ENCODE measurements at places on chromosomes 7 and 10.

GRCh38 chr7:106125417-106125816 is 13.3 kb upstream of the SYPL1 start:
- no peak for DNase-seq

DNA sequence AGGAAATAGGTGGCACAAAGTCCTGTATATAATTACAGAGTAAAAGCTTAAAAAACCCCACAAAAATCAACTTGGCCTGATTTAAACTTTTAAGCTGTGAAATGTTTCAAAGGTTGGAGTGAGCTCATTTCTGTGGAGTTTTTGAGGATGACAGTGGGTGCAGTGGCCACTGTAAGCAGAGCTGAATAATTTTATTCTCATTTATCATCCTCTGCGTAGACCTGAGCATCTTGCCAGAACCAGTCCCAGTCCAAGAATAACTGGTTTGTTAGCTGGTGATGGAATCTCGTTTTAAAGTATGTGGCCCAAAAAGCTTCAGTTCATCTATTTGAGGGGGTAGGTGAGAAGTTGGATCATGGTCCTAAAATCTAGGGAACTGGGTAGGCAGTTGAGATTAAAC is 4.4 kb downstream of the BMPER start:
- no peak for DNase-seq

DNA sequence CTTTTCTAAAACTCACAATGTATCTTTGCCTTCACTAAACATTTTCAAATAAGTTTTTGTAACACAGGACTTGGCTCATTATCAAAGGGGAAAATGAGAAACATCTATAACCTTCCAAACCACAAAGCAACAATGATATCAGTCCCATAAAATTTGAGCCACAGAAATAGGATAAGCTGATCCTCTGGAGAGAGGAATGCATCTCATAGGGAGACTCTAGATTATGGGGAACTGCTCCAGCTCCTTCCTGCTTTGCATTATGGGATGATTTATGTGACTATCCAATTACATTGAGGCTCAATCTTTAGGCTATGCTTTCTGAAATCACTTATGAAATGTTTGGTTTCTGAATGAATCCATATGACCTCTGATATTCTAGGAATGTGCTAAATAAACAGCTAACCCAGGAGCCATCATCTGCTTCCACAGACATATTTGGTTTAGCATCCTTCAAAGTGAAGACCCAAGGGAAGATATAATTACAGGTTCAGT is 70.4 kb downstream of the CUBN start:
- no peak for DNase-seq

- peak; percentile 31 for DNase-seq
Observed at GRCh38 chr10:117684672-117685211, 142.2 kb downstream of the EMX2 start.

GRCh38 chr7:91083855-91084644 is 180.2 kb upstream of the FZD1 start:
- no peak for DNase-seq

DNA sequence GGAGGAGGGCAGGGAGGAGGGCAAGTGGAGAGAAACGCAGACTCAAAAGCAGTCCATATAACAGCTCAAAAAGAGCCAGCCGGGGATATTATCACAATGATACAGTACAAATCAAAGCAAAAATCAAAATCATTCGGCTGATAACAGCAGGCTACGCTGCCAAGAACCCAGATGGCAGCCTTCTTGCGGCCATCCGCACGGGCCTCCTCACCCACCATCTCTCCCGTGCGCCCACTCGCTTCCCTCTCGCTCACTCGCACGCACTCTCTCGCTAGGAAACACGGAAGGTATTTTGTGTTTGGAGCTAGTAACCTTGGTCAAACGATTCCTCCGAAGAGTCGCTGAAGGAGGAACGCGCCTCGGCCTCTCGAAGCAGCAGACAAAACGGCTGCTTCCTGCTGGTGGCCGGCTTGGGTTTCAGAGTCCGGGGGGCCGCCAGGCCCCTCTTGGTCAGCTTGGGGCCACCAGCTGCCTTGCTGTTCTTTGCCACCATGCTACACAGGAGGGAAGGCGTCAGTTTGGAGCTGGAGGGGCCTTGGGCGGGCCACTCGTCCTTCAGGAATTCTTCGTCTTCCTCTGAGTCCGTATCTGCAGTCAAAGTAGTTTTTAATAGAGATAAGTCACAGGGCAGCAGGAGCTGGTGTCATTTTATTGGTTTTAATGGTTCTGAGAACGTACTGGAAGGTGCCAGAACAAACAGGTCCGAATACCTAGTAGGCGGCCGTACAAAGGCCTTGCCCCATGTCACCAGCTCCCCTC is 68.9 kb downstream of the SLC29A4 start:
- DNase-seq: no peak

GRCh38 chr7:1638215-1638661 is 31.8 kb upstream of the ELFN1 start:
- peak; percentile 33 for DNase-seq

GRCh38 chr7:157874870-157875229 is 538.0 kb downstream of the DNAJB6 start:
- DNase-seq: no peak

GRCh38 chr7:45894665-45895062 is 6.4 kb downstream of the IGFBP1 start:
- no peak for DNase-seq

DNA sequence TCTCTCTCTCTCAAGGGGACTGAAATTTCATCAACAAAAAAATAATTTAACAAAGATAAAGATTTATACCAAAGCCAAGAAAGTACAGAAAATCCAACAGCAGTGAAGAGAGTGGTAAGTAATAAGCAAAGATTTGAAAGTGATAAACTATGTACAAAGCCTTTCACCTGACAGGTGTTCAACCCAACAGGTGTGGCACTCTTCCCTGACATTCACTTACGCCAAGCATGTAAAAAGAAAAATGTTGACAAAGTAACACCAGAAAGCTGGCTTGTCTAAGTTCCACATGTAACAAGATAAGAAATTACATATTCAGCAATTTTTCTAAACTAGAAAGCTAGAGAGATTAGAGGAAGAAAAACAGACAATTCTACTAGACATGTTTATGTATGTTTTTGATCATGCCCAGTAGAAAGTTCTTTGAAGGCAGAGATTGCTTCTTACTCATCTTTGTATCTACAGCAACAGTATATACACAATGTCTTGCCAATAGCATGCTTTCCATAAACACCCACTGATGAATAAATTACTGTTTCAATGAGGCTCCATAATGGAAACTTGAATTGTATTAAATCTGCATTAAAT is 468.5 kb downstream of the PARD3 start:
- no peak for DNase-seq

- DNase-seq: peak; percentile 26
Observed at GRCh38 chr10:63265222-63265617, 132.1 kb downstream of the NRBF2 start.

- DNase-seq: no peak
Observed at GRCh38 chr10:128657548-128657947, 531.3 kb upstream of the MKI67 start.

GRCh38 chr7:20064181-20064970 is 152.8 kb downstream of the MACC1 start:
- no peak for DNase-seq

GRCh38 chr10:60524541-60524940 is 134.9 kb upstream of the ANK3 start:
- DNase-seq: no peak

DNA sequence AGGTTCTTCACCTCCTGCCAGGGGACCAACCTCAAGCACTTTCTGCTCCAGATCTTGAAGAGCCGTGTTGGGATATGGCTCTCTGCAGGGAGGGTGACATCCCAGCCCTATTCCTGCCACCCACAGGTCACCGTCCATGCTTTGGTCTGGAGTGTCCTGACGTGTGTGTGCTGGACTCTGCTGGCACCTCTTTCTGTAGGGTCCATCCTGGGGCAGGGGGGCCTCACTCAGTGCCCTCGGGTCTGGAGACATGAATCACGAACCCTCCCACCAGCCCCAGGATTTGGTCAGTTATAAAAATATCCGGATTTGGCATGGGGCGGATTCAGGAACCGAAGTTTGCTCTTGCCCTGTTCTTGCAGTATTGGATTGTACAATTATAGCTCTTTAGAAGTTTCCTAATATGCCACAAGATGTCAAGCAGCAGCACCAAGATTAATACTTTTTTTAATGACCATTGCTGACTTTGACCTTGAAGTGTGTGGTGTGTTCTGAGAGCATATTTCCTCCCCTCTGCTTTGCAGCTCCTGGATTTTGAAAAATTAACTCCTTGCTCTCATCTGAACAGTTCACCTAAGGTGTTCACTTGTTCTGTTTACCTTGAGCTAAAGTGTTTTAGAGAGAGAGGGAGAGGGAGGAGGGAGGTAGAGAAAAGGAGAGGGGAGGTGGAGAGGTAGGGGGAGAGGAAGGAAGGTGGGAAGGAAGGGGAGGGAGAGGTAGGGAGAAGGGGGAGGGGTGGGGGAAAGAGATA is 95.4 kb upstream of the SHH start:
- DNase-seq: no peak

DNA sequence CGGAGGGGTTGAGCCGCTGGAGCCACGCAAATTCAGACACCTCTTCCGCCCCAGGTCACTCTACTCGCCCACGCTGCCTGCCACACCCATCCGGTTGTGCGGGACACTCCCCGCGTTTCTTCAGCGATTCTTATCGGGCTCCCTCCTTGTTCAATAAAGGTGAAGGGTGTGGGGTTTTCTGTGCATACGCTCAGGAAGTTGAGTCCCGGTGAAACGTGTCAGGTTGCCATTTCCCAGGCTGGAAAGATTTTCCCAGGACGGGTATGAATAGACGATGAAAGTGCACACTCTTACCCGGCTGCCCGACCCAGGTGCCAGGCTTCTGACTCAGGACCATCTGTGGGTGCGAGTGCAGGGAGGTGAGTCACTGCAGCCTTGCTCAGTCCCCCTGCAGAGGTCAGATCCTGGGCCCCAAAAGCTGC is 22.0 kb downstream of the KLF6 start:
- no peak for DNase-seq

GRCh38 chr10:646118-646524 is 43.3 kb downstream of the DIP2C start:
- no peak for DNase-seq

DNA sequence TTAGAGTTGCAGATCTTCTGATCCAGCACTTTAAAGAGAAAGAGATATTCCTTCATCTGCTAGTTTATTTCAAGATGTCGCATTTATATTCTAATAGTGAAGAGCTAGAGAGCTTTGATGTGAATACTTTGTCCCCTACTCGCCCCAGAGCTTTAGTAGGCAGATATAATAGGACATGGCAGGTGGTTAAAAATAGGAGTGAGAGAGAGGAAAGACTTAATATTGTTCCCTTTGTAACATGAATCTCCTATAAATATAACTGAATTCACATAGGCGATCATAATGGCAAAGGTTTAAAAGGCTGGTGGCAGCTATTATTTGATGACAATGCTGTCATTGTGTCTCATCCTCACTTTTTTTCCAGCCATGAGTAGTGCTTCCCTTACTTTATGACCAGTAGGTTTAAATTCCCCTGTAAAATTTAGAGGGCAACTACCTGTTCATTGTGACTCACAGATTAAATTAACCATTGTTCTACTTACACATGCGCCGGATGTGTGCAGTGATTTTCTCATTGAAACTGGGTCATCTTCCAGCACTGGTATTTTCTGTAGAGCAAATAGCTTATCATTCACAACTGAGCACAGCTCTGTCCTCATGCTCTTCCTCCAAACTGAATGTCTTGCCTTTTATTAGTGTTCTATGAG is 906.7 kb upstream of the CELF2 start:
- DNase-seq: no peak

DNA sequence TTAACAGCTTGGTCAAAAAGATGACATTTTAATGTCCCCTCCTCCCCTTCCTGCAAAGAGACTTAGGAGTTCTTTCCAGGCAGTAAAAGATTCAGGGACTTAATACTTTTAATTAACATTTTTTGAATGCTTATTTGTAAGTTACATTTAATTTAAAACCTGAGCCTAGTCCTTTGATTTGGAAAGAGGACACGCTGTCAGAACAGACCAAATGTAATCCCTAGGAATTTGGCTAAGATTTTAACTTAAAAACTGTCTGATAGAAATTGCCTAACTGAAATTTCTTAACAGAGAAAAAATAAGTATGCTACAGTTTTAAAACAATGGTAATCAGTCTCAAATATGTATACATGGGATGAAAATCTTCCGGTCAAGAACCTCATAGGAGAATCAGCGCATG is 98.5 kb downstream of the NRP1 start:
- no peak for DNase-seq

- DNase-seq: no peak
Observed at GRCh38 chr10:34757933-34758332, 57.2 kb downstream of the PARD3 start.

DNA sequence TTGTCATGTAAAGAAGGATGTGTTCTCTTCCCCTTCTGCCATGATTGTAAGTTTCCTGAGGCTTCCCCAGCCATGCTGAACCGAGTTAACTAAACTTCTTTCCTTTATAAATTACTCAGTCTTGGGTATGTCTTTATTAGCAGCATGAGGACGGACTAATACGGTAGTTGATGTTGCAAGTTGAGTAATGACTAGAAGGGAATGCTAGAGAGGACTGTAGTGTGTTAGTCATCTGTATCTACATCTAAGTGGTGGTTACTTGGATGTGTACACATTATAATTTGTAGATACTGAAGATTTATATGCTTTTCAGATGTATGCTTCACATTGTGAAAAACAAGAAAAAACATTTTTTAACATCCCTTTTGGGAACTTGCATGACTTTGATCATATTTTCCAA is 244.6 kb downstream of the POLR1F start:
- DNase-seq: no peak

GRCh38 chr10:4649886-4650508 is 176.0 kb upstream of the AKR1E2 start:
- DNase-seq: no peak

GRCh38 chr7:47456210-47456955 is 125.5 kb downstream of the TNS3 start:
- DNase-seq: no peak

DNA sequence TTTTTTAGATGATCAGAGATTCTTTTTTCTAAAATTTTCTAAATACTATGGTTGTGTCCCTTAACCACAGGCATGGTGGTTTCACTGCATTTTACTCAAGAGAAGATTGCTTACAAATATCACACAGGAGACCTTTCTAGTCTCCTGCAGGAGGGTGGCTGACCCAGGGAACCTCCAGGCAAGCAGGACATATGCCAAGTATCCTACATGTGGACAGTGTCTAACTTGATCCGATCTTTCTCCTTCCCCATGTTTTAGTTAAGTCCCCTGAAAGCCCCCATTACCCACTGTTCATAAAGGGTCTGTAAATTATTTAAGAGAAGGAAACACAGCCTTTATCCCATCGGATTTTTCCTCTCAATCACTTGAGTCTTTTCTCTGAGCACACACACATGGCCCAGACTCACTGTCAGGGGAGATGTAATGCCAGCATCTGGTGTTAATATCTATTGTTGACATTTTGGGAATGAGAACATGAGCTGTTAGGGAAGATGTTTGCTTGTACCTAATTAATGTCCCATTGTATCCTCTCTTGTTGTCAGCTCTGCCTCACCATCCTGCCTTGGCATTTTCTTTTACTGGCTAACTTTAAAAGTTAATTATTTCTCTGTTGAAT is 755.2 kb downstream of the AUTS2 start:
- peak; percentile 53 for DNase-seq
